Cerebellum (tissue), 4 donors: ENCODE measurements at places on chromosomes 1 and 21. TPM values are rescaled to one million over a fixed set of nuclear protein-coding genes. Genes with fewer than 3 reads are reported as not detected.

The RGSL1 gene
- total RNA-seq = not detected

DNA sequence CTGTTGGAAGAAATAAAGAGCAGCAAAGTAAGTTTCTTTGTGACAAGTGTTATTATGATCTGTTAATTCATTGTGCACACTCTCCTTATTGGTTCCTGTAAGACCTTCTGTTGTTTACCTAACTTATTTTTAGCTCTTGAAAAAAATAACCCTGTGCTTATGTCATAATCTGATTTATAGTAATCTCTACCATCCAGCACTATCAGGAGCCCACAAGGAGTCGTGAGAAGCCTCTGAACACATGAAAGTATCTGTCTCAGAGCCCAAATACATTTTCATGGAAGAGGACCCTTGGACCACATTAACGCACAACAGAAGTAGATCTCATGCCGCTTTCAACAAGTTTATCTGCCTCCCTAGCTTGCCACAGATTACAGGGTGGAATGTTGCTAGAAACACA, 45.8 kb downstream of the CENPF start:
- no peak for DNase-seq

DNA sequence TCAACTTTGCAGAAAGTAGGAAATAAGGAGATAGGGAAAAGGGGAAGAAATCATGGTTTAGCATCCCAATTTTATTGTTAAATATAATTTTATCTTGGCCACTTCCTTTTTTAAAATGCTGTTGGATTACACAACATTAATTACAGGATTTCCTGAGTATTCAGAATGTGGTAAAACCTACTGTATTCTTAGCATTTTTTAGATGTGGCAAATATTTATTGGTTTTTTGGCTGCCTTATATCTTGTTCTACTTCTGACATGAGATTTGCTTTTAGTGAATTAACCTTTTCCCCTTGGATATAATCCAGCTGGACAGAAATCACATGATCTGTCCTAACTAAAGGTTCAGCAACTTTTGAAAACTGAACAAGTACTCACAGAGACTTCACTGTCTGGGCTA, 104.9 kb downstream of the PTGS2 start:
- no peak for DNase-seq

DNA sequence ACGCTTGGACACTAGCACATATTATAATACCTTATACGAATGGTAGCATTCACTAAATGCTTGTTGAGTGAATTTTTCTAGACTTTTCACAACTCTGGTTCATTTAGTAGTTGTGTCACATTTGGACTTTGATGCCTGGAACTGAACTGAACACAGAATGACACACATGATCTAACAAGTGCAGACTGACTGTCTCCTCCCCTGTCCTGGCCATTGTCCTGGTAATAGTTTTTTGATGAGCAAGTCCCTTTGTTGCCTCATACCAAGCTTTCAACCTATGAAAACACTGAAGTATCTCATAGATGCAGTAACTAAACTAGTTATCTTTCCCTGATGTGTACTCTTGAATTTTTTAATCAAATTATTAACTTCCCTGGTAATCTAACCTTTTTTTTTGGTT, 66.4 kb downstream of the LRRC8D start:
- no peak for DNase-seq

DNA sequence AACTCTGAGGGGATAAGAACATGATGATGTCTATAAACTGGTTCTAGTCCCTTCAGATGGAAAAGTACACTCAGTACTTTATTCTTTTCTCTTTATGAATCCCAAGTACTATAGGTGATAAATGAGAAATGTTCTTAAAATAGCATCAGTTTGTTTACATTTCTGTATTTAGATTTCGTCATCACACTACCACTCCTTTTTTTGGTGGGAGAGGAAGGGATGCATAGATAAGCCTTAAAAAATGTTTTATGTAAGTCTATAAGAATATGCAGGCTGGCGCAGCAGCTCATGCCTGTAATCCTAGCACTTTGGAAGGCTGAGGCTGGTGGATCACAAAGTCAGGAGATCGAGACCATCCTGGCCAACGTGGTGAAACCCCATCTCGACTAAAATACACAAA, 144.8 kb downstream of the USP25 start:
- no peak for DNase-seq

DNA sequence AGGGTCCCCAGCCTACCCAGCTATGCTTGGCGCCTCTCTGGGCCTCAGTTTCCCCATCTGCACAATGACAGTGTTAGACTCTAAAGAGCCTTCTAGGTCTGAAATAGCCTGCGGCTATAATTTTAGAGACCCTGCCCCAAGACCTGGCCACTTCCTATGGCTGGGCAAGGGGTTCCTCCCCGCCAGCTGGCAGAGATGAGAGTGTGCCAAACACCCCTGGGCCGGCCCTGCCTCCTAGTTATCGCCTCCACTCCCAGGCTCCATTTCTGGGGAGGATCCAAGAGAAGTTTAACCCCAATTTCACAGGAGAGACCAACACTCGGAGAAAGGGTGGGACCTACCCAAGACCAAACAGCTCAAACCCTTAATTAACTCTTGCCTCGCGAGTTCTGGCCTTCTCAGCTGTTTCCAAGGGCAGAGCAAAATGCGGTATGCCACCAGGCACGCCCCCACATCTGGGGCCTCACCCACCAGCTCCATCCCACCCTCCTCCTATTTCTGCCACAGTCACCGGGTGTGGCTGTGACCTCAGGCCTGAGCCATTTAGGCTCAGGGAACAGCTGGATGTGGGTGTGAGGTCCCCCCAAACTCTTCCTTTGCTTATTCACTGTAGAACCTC, 35.7 kb downstream of the TTC39A start:
- no peak for DNase-seq

DNA sequence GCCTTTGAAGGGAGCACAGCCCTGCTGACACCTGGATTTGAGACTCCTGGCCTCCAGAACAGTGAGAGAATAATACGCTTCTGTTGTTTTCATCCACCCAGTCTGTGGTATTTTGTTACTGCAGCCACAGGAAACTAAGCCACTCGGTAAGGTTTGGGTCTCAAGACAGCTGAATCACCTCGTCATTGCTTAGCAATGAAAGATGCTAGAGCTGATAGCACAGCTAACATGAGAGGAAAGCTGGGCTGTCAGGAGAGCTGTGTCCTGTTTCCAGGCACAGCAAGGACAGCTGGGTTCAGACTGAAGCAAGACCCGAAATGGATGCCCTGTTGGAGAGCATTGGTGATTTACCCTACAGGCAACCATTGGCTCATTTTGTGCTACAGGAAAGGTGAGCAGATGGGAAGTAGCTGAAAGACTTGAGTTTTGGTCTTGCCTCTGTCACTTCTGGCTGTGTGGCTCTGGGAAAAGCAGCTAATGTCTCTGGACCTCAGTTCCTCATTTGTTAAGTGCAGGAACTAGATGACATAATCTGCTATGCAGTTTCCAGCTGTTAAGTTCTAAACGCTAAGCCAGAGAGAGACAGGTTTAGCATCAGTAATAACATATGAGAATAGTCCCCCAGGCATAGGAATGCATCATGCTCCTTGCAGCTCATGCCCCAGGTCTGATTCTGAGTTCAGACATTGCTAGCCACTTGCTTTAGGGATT, 58.0 kb downstream of the CLIC6 start:
- DNase-seq = no peak
